Placental epithelial cell (primary cell): ENCODE measurements at places on chromosomes 13 and 19. TPM values are rescaled to one million over a fixed set of nuclear protein-coding genes. Genes with fewer than 3 reads are reported as not detected.

TPTE2 gene
- not detected in 2 replicates for total RNA-seq

GNG8 gene
- total RNA-seq, result not detected in 2 replicates

IGFL3 gene
- not detected in 2 replicates for total RNA-seq

PRR19 gene
- 0.98 and 1.2 TPM in 2 replicates for total RNA-seq

CEACAM7 gene
- total RNA-seq, result not detected in 2 replicates

VSIG10L gene
- total RNA-seq, result 1.4 and 2.4 TPM in 2 replicates

KLHL1 gene
- total RNA-seq, result not detected in 2 replicates

TGFB1 gene
- total RNA-seq, result 10.8 and 29.8 TPM in 2 replicates

BCKDHA gene
- 34.7 and 41.2 TPM in 2 replicates for total RNA-seq

FAM187B gene
- total RNA-seq, result not detected in 2 replicates

TMEM38A gene
- 0.65 and 1.2 TPM in 2 replicates for total RNA-seq

ZNF491 gene
- total RNA-seq, result 1.4 and 3.5 TPM in 2 replicates

DLL3 gene
- total RNA-seq, result under 0.01 TPM in 1 of 2 replicates, not detected in the other

TRIM28 gene
- total RNA-seq, result 414 and 576 TPM in 2 replicates

CPAMD8 gene
- 2.3 and 6.3 TPM in 2 replicates for total RNA-seq

GPR12 gene
- total RNA-seq, result not detected in 2 replicates

KLK14 gene
- total RNA-seq, result not detected in 2 replicates

FOSB gene
- total RNA-seq, result 32.8 and 86.4 TPM in 2 replicates

KLF1 gene
- not detected in 2 replicates for total RNA-seq

OR4F17 gene
- not detected in 2 replicates for total RNA-seq

ZNF345 gene
- total RNA-seq, result 4.3 and 6.2 TPM in 2 replicates

PCP2 gene
- not detected in 2 replicates for total RNA-seq

CLDND2 gene
- total RNA-seq, result not detected in 2 replicates

FBN3 gene
- not detected in 2 replicates for total RNA-seq

TINCR gene
- total RNA-seq, result 6.2 and 14.1 TPM in 2 replicates

GPATCH1 gene
- 6.0 and 14.5 TPM in 2 replicates for total RNA-seq

WBP4 gene
- 5.2 and 6.7 TPM in 2 replicates for total RNA-seq

LGALS14 gene
- not detected in 2 replicates for total RNA-seq

CGB1 gene
- total RNA-seq, result not detected in 2 replicates

MATK gene
- not detected in 2 replicates for total RNA-seq

ZNF473 gene
- total RNA-seq, result 8.1 and 11.8 TPM in 2 replicates

GRIK5 gene
- total RNA-seq, result 0.11 TPM in 1 of 2 replicates, not detected in the other

CLEC17A gene
- not detected in 2 replicates for total RNA-seq

ARRDC2 gene
- 6.8 and 9.0 TPM in 2 replicates for total RNA-seq

TYROBP gene
- not detected in 2 replicates for total RNA-seq

C19orf67 gene
- total RNA-seq, result 1.2 TPM in 1 of 2 replicates, not detected in the other

GTPBP3 gene
- 20.0 and 34.2 TPM in 2 replicates for total RNA-seq

PSG2 gene
- not detected in 2 replicates for total RNA-seq

ATP4B gene
- total RNA-seq, result not detected in 2 replicates

HSH2D gene
- not detected in 2 replicates for total RNA-seq

ADM5 gene
- total RNA-seq, result 0.43 and 1.2 TPM in 2 replicates

KLK2 gene
- not detected in 2 replicates for total RNA-seq

C1QTNF9B gene
- total RNA-seq, result not detected in 2 replicates

NALCN gene
- total RNA-seq, result 4.3 and 18.4 TPM in 2 replicates

EPS8L1 gene
- total RNA-seq, result 45.9 and 64.6 TPM in 2 replicates

MUC16 gene
- 34.2 and 36.1 TPM in 2 replicates for total RNA-seq

ACTMAP gene
- total RNA-seq, result 0.79 and 1.7 TPM in 2 replicates

KDM4B gene
- 80.1 and 92.6 TPM in 2 replicates for total RNA-seq

PPM1N gene
- total RNA-seq, result 1.1 and 2.0 TPM in 2 replicates
